CD4-positive, alpha-beta T cell treated with Interleukin-15 for 4 hours (primary cell): ENCODE measurements at places on chromosomes 5 and 9.

DNA sequence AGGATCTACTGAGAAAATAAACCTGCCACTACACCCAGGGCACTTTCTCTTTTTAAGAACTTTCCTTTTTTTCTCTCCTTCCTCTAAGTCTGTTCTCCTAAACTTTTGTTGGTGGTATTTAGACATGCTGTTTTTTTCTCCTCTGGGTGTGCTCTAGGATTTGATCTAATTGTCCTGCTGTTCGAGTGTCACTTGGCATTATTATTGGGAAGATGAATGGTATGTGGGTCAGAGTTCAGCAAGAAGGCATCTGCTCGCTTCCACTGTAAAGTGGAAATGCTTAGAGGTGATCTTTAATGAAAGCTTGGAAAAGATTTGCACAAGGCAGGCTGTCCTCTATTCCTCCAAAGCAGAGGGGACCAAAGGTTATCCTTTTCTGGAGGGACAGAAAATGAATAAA, 1.3 kb upstream of the PLPPR1 start:
- DNase-seq = no peak

GRCh38 chr9:22622815-22623214, 176.2 kb downstream of the DMRTA1 start:
- no peak for DNase-seq

GRCh38 chr5:151642472-151643140, 44.1 kb downstream of the SPARC start:
- no peak for DNase-seq

- no peak for DNase-seq
Observed at GRCh38 chr5:26847041-26847736, 191.2 kb downstream of the CDH9 start.

DNA sequence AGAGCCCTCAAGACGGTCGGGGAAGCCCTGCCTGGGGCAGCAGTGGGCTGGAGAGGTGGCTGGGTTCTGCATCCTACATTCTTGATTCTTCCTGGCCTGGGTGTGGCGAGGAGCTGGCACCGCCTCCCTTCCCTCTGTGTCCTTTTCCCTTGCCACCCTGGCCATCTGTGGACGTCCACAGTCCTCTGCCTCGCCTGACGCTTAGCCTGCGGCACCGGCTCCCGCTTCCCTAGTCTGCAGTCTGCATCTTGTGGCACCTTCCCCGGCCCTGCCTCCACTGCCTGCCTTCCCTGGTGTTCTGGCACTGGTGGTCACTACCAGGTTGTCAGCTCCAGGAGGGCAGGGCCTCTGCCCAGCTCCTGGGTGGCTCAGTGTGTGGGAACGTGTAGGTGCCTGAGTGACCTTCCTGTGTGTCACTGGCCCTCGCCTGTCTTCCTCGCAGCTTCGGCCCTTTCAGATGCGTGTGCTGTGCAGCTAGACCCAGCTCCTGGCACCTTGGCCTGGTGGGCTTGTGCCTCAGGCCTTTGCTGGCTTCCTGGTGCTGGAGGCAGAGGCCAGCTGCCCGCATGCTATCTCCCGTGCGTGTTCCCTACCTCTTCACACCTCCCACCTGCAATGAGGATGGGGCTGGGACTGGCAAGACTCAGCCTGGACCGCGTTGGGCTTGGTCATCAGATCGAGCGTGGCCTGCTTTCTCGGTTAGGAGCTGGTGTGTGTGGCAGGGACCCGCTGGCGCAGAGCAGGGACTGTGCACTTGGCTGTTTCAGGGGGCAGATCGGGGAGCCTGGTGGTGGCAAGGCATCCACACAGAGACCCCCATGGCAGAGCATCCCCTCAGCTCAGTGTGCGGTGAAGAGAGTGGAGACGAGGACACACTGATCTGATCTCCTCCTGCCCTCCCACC, 20.9 kb downstream of the TRAF2 start:
- DNase-seq = no peak

- no peak for DNase-seq
Observed at GRCh38 chr9:78918976-78919375, 622.1 kb downstream of the PSAT1 start.

DNA sequence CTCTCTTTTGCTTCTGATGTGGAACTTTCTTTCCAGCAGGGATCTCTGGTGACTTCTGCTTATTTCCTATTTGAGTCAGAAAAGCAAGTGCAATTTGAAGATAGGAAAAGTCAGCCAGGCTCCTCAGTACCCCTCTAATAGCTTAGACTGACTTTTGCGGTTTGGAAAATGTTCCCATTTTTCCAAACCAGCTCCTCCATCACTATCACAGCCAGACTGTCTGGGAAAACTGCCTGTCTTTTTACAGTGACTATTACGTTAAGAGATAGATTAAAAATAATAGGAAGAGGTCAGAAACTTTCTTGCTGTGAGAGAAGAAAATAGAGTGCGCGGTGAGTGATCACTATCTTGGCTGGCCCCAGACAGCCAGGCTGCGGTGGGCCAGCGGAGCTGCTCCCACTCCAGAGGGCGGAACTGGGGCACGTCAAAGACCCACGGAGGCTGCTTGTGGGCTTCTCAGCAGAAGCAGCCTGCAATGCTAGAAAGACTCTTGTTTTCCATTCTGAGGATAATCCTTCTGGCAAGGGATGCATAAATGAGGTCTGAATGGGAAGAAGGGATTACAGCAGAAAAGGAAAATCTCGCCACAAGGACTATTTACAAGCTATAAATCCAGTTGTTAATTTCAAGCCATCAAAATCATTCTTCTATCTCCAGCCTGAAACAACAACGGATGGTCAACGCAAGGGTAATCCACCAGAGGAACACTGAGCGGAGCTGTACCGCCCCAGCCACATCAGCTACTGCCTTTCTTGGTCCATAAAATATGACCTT, 151.0 kb upstream of the MSX2 start:
- DNase-seq = no peak

GRCh38 chr9:130858739-130859705, 24.0 kb downstream of the ABL1 start:
- DNase-seq = no peak

DNA sequence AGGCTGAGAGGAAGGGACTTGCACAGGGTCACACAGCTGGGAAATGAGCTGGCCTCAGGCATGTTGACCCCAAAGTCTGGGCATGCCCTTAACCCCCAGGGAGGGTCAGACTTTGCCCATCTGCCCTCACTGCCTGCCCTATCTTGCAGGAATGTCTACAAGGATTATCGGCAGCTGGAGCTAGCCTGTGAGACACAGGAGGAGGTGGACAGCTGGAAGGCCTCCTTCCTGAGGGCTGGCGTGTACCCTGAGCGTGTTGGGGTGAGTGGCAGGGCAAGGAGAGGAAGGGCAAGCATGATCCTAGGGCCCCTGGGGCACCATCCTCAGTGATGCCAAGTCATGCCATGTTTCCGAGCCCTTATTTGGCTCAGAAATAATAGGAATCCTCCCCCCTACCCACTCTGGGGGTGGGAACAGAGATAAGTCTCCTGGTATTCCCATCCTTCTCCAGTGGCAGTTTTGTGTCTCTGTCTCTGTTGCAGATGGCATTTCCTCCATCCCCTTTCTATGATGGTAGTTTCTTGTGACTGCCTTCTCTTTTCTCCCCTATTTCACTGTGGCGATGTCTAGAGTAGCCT, 28.5 kb downstream of the GOLGA2 start:
- no peak for DNase-seq

GRCh38 chr9:18989865-18990264, 43.1 kb downstream of the SAXO1 start:
- DNase-seq = no peak

DNA sequence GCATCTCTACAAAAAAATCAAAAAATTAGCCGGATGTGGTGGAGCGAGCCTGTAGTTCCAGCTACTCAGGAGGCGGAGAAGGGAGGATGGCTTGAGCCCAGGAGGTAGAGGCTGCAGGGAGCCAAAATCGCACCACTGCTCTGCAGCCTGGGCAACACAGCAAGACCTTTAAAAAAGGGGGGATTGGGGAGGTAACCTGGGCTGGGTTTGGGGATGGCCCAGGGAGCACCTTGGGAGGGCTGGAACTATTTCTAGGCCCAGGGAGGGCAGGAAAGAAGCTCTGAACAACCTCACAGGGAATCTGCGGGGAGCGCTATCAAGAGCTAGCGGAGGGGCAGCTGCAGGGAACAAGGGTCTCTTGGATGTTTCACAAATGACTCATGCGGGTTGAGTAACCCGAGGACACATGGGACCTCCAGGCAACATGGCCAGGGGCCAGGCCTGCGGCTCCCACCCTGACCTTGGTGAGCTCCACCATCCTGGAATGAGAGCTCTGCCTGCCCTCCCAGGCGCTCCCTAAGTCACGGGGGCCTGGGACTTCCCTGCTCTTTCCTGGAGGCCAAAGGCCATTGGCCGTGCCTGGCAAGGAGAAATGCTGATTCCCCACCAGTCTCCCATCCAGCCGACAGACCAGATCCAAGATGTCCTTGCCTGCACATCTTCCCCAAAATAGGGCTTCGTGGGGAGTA, 23.4 kb downstream of the SARDH start:
- DNase-seq = no peak

DNA sequence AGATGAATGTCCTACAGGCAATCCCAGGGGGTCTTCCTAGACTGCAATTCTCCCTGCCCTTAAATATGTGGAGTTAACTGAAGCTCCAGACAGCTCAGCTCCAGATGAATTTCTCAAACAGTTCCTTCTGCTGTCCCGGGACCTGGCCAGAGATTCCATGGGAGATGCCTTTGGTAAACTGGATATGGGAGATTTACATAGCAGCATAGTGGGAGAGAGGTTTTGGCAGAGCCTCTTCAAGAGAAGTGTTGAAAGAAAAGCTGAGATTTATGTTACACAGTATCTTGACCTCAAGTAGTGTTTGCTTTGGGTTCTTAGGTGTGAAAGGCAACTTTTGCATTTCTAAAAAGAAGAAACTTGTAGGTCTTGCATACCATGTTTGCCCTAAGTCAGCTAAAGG, 364.9 kb downstream of the ARRDC3 start:
- no peak for DNase-seq

DNA sequence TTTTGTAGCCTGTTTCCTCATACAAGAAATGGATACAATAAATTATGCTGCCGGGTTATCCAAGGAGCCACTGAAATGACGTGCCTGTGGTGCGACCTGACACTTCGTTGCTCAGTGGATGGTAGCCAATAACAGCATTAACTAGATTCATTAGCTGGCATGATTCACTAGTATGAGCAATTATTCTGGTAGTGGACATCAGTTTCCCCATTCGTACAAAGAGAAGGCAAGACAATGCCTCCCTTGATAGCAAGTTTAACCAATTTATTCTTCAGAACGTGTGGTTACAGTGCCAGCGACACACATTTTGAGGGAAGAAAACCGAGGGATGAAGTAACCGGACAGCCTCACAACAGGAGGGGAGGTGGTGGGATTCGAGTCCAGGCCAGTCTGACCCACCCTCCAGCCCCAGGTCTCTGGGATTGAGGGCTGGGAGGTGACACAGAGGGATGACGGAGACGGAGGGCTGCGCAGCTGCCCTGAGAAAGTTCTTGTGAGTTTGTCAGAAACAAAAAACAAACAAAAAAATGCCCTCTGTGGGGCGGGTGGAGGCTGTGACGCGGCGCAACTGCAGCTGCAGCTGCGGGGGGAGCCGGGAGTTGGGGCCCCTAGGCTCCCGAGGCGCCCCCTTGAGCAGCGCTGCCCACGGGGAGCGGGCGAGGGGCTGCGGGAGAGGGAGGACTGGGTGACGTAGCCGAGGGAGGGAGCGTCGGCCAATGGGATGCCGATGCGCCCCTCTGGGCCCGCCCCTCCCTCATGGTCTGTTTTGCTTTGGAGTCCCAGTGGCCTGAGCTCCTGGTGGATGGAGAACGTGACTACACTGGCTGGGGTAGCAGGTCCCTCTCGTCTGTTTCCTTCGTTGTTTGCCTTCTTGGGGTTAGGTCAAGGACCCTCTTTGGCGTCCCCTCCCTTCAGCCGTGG, 10.9 kb downstream of the LHX2 start:
- no peak for DNase-seq

DNA sequence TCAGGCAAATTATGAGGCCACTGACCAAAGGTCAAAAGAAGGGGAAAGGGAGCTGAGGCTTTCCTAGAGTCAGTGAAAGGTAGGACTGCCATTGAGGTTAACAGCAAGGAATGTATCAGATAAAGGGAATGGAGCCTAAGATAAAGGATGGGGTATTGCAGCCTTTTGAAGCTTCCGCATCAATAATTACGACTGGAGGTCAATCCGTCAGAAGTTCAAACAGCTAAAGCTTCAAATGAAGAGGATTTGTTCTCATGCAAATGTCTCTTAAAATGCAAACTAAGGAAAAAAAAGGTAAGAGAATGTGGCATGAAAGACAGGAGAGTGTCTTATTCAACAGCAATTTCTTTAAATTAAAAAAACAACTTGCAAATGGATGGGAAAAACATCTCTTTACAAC, 341.1 kb upstream of the RGMB start:
- no peak for DNase-seq
